ENCODE measurements at places on chromosomes 7 and 10.

DNA sequence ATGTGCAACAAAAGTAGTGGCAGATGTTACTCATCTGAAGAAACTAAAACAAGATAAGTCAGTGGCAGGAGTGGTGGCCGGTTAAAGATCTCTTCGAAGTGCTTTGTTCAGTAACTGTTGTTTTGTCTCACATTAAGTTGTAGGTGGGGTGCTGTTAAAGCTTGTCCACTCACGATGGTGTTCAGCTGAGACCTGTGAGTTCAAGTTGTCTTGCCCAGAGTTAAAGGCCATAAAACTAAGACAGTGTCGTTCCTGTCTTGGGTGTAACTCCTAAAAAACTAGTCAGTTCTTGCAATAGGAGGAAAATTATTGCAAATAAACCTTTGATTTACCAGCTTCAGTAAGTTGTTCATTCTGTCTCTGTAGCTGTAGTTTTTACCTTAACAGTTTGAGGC, 857 bp upstream of the FOXP2 start:
- no peak for DNase-seq

DNA sequence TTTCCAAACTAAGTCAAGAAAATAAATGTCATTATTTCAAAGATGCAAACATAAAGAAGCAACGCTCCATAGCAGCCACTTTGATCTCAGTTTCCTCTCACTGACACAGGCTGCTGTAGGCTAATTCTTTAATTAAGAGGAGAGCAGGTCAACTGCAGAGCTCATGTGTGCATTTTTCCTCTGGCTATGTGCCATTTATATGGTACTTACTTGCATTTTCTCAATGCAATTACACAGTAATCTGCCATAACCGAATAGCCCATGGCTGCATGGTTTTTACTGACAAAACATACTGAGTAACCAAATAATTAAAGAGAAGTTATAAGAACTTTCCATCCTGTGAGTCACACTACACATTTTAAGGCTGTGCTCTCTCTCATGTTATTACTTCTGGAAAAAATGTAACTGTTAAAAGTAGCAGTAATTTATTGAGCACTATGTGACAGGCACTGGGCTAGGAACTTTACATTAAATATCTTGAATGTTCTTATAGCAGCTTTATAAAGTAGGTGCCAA, 122.0 kb downstream of the ELAPOR2 start:
- no peak for DNase-seq

- DNase-seq = no peak
Observed at GRCh38 chr7:38300175-38300574, 26.7 kb upstream of the TARP start.

GRCh38 chr7:93238748-93239147, 6.6 kb downstream of the VPS50 start:
- no peak for DNase-seq

- DNase-seq = no peak
Observed at GRCh38 chr10:123348691-123349572, 194.7 kb downstream of the BUB3 start.

GRCh38 chr7:108515013-108515412, 10.9 kb downstream of the PNPLA8 start:
- DNase-seq = no peak

DNA sequence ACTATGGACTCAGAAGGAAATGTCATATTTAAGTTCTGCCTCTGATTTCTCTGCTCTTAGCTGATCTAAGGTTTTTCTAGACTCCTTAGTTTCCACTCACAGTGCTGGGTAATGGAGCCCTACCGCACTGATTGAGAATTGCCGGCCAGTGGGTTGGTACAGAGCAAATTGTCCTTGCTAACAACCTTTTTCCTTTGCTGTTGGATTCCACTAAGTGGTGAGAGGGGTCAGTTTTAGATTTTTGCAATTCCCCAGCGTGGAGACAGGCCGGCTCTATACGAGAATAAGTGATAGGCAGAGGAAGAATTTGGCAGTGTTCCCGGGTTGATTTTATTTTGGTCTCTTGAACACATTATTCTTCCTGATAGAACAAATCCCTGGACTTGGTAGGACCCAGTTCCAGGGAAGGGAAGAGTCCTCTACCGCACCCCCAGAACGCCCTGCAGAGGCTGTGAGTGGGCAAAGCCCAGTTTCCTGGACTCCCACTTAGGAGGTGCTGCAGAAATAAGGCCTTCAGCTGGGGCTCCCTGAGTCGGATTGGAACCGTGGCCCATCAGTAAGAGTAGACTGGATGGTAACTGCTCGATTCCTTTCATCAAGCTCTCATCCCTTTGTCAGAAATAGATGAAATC, 3.0 kb upstream of the NRP1 start:
- no peak for DNase-seq

GRCh38 chr7:120615703-120616102, 242.2 kb downstream of the TSPAN12 start:
- DNase-seq = no peak

DNA sequence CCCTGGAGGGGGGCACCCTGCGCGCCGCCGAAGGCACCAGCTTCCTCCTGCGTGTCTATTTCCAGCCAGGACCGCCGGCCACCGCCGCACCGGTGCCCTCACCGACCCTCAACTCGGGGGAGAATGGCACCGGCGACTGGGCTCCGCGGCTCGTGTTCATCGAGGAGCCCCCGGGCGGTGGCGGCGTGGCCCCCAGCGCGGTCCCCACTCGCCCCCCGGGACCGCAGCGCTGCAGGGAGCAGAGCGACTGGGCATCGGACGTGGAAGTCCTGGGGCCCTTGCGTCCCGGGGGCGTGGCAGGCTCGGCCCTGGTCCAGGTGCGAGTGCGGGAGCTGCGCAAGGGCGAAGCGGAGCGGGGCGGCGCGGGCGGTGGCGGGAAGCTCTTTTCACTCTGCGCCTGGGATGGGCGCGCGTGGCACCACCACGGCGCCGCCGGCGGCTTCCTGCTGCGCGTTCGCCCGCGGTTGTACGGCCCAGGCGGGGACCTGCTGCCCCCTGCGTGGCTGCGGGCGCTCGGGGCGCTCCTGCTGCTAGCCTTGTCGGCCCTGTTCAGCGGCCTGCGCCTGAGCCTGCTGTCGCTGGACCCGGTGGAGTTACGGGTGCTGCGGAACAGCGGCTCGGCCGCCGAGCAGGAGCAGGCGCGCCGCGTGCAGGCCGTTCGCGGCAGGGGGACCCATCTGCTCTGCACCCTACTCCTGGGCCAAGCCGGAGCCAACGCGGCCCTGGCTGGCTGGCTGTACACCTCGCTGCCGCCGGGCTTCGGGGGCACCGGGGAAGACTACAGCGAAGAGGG, 594 bp downstream of the CNNM1 start:
- no peak for DNase-seq

GRCh38 chr10:12269056-12269455, 73.1 kb downstream of the CDC123 start:
- DNase-seq = no peak

DNA sequence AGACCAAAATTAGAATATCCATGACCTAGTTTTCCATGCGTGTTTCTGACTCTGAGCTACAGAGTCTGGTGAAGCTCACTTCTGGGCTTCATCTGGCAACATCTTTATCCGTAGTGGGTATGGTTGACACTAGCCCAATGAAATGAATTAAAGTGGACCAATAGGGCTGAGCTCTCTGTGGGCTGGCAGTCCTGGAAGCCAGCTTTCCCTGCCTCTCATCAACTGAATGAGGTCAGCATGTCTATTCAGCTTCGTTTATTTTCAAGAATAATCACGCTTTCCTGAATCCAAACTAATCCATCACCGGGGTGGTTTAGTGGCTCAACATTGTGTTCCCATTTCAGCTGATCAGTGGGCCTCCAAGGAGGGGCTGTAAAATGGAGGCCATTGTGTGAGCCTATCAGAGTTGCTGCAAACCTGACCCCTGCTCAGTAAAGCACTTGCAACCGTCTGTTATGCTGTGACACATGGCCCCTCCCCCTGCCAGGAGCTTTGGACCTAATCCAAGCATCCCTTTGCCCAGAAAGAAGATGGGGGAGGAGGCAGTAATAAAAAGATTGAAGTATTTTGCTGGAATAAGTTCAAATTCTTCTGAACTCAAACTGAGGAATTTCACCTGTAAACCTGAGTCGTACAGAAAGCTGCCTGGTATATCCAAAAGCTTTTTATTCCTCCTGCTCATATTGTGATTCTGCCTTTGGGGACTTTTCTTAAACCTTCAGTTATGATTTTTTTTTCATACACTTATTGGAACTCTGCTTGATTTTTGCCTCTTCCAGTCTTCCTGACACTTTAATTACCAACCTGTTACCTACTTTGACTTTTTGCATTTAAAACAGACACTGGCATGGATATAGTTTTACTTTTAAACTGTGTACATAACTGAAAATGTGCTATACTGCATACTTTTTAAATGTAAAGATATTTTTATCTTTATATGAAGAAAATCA, 35.5 kb downstream of the CAV1 start:
- DNase-seq = no peak

DNA sequence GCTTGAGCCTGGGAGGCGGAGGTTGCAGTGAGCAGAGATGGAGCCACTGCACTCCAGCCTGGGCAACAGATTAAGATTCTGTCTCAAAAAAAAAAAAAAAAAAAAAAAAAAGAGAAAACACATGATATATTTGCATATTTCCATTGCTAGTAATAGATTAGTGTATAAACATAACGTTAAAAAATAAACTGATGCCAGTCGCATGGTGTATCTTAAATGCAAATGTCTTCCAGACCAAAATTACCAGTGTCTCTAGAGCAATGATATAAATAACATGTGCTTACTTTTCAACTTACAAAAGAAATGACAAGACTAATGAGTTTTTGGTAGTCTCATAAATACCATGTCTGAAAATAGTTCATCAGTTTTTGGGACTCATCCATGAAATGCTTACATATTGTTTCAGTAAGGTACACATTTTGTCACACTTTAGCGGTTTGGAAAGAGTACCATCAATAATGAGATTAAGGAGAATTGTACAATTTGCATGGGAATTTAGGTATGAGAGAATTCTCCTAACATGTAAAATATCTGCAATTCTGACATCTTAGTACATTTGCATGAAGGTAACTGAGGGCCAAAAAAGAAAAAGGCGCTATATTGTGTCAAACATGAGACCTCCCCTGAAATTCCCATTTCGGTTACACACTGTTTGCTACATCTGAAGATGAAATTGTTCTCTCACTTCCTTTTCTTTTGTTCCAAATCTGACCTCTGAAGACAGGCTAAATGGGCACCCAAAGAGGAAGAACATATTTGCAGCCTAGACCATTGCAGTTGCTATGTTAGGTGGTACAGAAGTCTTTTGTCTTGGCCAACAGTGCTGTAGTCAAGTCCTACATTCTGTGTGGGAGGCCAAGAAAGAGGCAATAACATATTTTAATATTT, 51.5 kb upstream of the PIP4K2A start:
- DNase-seq = no peak

DNA sequence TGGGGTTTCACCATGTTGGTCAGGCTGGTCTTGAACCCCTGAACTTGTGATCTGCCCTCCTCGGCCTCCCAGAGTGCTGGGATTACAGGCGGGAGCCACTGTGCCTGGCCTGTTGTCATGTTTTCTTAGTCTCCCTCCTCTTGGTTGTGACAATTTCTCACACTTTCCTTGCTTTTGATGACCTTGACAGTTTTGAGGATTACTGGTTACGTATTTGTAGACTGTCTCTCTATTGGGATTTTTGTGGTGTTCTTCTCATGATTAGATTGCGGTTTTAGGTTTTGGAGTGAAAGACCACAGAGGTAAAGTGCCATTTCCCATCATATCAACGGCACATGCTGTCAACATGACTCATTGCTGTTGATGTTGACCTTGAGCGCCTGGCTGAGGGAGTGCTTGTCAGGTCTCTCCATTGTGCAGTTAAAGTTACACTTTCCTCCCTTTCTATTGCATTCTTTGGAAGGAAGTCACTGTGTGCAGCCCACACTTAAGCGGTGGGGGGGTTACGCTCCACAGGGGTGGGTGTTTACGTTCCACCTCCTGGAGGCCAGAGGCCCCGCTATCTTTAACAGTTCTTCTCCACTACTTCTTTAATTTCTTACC, 10.8 kb downstream of the NEURL1 start:
- no peak for DNase-seq

DNA sequence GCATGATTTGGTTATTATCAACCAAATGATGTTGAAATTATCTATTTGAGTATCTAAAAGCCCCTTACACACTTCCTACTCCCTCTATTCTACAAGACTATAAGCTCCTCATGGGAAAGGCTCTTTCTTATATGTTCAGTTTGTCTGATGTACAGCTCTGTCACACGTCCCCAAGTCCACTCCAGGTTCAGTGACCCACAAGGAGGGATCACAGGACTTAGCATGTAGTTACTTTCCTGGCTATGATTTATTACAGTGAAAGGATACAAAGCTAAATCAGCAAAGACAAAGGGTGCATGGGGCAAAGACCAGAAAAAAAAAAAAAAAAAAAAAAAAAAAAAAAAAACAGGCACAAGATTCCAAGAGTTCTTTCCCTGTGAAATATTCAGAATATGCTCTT, 125.6 kb upstream of the TMEM106B start:
- no peak for DNase-seq

GRCh38 chr10:66737241-66737640, 188.6 kb upstream of the LRRTM3 start:
- DNase-seq = no peak

- DNase-seq = no peak
Observed at GRCh38 chr10:110780704-110781103, 91.0 kb upstream of the PDCD4 start.

DNA sequence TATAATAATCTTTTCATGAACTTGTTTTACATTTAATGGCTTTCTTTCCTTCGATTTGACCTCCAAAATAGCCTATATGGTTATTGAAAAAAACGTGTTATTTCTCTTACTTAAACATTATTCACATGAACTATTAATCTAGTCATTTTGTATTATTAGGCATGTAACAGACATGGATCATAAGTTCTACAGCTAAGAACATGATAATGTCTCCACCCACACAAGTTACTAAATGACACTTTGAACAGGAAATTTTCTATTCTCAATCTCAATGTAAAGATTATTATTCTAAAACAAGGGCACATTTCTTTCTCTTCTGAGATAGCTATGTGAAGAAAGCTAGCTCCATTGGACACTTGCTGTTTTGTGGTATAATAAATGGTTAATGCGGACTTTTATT, 10.0 kb downstream of the LAMB4 start:
- no peak for DNase-seq

GRCh38 chr10:97843281-97843671, 6.4 kb upstream of the GOLGA7B start:
- no peak for DNase-seq
